ENCODE measurements at places on chromosomes 5 and 9.

GRCh38 chr5:7597059-7597642 is 201.2 kb downstream of the ADCY2 start:
- DNase-seq = no peak

DNA sequence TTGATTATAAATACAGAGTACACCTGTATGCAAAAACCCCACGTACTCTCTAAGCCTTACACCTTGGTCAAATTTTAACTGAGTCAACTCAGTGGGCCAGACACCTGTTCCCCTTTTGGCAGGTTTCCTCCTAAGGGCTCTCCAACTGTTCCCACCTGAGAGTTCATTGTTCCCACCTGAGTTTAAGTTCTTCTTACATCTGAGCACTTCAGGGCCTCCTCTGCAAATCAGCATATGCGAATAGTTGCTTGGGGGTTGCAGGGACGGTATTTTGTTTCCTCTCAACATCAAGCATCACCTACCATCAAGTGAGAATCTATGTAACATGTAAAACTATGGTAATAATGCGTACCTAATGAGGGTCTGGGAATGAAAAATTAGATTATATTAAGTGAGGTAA is 300.0 kb downstream of the PIK3R1 start:
- no peak for DNase-seq

- no peak for DNase-seq
These were observed 99.9 kb upstream of the TLE4 start for GRCh38 chr9:79471580-79472543.

GRCh38 chr5:151093476-151093889 is 12.6 kb upstream of the TNIP1 start:
- DNase-seq = peak; percentile 55

DNA sequence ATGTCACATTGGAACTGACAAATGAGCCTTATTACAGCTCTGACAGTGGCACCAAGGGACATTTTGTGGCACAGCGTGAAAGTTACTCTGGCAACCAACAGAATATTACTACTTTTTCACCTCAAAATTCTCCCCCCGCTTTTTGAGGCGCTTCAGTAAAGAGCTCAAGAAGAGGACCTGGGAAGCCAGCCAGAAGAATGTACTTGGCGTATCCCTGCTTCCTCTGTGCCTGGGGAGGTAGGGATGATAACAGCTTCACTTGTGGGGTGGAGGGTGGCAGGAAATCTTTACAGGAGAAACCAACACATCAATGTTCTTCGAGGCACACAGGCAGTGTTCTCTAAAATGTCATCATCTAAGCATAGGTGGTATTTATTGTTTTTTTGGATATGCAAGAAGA is 624.1 kb downstream of the NR2F1-AS1 start:
- no peak for DNase-seq
